ENCODE measurements at places on chromosomes 13 and 19. TPM values are rescaled to one million over a fixed set of nuclear protein-coding genes. Genes with fewer than 3 reads are reported as not detected.

Gene LRRC63
- total RNA-seq = not detected

Gene CD22
- 10.0 TPM for total RNA-seq

Gene PSG11
- total RNA-seq = not detected

Gene UNC13A
- 0.60 TPM for total RNA-seq

Gene ZNF225
- 3.8 TPM for total RNA-seq

Gene ZNF382
- 9.6 TPM for total RNA-seq

Gene ZNF43
- 16.8 TPM for total RNA-seq

Gene PDE4C
- 0.59 TPM for total RNA-seq

Gene ZNF723
- not detected for total RNA-seq

Gene USP12
- 16.9 TPM for total RNA-seq

Gene CYP2B6
- not detected for total RNA-seq

Gene LIM2
- total RNA-seq = not detected

Gene TMEM86B
- 1.5 TPM for total RNA-seq

Gene KIR3DL2
- not detected for total RNA-seq

Gene DNAAF3
- total RNA-seq = not detected

Gene CELF5
- total RNA-seq = not detected

Gene ZNF345
- 8.4 TPM for total RNA-seq
